ENCODE measurements at places on chromosomes 3 and 15.

- no peak for DNase-seq
These were observed 965 bp downstream of the FLNB start for GRCh38 chr3:58009026-58009748.

DNA sequence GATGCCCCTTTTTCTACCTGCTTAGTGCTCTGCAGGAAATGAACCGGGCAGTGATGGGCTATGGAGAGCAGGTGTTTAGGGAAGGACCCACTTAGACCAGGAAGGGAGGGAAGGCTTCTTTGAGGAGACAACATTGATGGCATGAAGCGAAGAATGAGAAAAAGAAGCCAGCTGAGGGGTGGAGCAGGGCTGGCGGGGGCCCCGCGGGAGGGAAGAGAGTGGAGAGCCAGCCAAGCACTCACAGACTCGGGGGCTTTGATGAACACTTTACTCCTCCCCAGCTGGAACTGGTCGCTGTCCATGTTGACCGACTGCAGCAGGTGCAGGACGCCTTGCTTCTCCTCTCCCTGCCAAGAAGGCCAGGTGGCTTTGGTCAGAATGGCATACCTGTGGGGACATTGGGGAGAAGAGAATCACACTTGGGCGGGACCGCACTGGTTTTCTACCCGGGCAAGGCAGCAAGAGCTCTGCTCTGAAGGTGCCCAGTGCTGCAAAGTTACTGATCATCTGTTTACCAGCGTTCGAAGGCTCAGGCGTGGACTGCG, 28.4 kb upstream of the LDHAL6B start:
- DNase-seq, result no peak

DNA sequence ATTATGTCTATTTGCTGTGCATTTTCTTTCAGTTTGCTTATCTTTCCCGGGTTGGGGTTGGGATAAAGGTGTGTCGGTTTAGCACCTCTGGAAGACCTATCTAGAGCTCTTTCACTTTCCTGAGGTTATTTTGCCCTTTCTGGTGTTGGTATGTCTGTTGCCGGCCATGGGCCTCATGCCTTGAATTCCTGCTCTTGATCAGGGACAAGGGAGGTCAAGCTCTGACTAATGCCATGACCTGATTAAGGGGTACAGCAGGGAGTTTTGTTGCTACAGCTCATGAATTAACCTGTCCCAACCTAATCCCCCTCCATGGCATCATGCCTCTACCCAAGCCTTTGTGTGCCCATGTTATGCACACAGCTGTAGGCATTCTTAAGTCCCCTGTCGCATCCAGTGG, 70.5 kb upstream of the GOLGA6B start:
- DNase-seq, result no peak

DNA sequence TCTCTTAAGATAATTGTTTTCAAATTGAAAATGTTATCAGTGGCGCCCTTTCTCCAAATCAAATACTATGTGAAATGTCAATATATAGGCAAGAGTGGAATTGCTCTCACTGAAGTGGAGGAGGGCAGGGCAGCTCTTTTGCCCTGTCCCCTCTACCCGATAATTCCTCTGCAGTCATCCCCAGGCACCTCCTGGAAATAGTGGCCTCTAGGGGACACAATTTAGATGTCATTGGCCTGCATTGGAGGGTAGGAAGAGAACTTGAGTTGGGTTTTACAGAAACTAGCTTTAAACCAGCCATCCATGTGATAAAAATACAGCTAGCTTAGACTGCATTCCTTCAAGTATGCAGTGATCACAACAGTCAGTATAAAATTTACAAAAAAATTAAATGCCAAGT, 288.9 kb downstream of the EDEM1 start:
- no peak for DNase-seq

GRCh38 chr3:168249205-168249549, 153.5 kb upstream of the GOLIM4 start:
- peak; percentile 11 for DNase-seq

GRCh38 chr15:45469441-45469840, 53.1 kb downstream of the SLC30A4 start:
- DNase-seq, result no peak

GRCh38 chr3:16508591-16508995, 4.9 kb downstream of the RFTN1 start:
- DNase-seq, result no peak

- no peak for DNase-seq
These were observed 129.4 kb upstream of the ADPGK start for GRCh38 chr15:72912996-72913395.

GRCh38 chr15:29470794-29471193, 201.2 kb upstream of the NSMCE3 start:
- DNase-seq, result peak; percentile 0

DNA sequence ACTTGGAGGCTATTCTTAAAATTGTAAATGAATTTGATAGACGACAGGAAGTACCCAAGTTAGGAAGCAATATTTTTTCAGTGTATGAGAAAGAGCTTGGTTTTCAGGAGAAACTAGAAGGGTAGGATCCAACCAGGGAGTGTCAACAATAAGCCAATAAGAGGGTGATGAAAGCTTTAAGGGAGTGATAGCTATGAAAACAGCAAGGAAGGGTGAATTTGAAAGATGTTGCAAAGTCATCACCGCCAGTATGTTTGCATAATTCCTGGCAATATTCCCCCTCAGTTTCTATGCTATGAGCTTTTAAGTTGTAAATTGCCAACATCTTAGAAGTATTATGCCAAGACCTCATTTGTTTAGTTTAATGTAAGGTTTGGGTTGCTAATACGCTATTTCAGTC, 11.8 kb upstream of the CSTA start:
- no peak for DNase-seq

DNA sequence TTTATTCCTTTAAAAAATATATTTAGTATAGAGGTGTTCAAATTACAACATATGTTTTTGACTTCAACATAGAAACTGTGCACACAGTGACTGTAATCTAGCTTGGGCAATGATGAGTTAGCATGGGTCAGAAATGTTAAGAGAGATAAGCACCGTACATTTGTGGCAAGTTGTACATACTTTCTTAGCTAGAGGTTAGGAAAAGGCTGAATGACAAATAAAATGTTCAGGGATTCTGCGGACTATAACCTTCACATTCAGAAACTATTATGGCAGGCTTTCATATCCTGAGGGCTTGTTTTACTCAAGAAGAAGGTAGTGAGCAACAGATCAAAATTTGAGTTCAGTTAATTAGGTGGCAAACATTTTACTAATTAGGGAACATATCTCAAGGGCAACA, 379.7 kb upstream of the EPHA6 start:
- DNase-seq, result no peak

- DNase-seq, result no peak
These were observed 127.9 kb downstream of the DTWD1 start for GRCh38 chr15:49748791-49749190.

DNA sequence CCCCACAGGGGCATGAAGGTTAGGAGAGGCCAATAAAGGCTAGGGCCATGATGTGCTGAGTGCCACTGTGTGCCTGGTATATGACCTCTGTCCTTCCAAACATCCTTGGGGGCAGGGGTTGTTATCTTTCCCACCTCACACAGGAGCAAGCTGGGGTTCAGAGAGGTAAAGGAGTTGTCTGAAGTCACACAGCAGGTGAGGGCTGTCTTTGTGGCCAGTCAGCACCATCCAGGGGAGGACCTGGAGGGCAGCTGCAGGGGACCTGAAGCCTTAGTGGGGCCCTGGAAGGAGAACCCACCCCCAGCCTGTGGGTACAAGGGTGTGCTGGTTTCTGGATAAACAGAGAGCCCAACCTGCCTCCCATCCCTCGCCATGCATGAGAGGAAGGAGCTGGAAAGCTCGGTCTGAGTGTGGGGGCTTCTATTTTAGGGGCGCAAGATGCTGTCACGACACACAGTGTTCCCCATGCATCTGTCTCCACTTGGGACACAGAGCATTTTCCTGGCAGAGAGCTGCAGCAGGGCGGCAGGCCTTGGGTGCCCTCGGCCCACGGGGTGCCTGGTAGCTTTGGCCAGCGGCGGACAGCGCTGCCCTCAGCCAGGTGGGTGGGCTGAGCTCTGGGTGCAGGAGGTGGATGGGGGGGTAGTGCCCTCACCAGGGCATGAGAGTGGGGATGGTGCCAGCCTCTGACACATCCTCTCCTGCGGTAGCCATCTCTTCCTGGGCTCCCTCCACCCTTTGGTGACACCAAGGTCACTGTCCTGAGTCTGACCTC, 14.7 kb downstream of the IQSEC1 start:
- DNase-seq, result no peak

GRCh38 chr15:84871428-84871985, 13.0 kb upstream of the SLC28A1 start:
- DNase-seq, result no peak

GRCh38 chr3:33650495-33650894, 67.6 kb downstream of the CLASP2 start:
- no peak for DNase-seq

DNA sequence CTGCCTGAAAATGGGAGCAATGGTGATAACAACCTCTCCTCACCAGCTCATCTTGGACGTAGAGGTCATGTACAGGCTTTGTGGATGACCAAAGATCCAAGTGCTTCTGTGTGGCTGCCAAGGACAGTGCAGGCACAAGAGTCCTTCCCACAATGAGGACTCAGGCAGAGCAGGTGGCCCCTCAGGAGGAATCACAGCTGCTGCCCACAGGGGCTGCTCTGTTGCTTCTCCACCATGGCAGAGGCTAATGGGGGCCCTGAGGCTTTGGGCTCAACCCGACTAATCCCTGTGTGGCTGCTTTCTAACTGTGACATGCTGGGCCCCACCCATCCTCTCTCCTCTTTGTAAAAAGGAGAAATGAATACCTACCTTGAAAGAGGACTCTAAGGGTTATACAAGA, 58.1 kb upstream of the MRPS22 start:
- DNase-seq, result no peak

GRCh38 chr3:168165390-168166269, 69.9 kb upstream of the GOLIM4 start:
- peak; percentile 73 for DNase-seq

DNA sequence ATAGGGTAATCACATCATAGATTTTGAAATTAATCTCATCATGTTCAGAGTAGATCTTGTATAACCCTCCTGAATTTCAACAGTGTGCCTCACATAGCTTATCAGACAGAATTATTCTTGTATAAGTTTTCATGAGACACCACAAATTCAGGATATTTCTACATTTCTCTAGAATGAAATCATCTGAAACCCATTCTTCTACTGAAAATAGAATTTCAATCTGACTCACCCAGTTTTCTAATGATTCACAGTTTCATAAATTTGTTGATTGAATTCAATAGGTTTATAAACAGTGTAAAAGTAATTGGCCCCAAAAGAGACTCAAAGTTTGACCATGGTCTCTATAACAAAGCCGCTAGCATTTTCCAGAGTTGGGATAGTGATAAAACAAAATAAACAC, 1082.6 kb upstream of the EPHA6 start:
- DNase-seq, result no peak

DNA sequence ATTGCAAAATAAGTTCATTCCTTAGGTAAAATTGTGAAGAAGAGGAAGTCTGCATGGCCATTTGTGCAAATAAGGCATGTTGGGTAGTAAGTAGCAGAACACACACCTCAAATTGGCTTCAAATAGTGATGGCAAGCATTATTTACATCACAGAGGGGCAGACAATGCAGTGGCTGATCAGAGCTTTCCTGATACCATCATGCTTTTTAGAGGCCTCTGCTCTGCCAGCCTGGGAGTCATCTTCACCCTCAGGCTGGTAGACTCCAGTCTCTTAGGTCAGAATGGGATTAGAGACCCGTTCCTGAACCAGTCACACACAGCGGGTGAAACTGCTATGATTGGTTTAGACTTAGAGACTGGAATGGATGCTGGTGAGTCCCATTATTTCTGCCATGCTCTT, 396.0 kb upstream of the MCTP2 start:
- DNase-seq, result no peak

- peak; percentile 68 for DNase-seq
These were observed 679 bp downstream of the IQGAP1 start for GRCh38 chr15:90388462-90389380.

DNA sequence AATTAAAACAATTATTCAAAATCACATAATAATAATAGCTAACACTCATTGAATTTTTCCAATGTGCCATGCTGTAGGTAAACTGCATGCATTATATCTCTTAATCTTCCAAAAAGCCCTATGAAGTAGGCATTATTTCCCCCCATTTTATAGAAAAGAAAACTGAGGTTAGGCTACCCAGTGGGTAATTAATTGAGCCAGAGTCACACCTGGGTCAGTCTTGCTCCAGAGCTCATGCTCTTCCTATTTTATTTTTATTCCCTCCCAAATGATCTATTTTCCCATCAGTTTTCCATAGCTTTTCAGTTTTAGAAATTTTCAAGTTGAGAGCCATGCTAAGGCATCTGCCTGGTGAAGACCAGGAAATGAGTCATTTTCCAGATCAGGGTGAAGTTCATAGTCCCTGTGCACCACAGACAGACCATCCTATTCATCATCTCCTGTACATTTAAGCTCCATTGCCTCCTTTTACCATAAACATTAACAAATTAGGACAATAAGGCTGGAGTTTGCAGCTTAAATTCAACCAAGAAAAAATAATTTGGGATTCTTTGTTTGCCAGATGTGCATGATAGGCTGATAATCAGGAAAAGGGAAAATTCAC, 417.3 kb downstream of the OTOL1 start:
- DNase-seq, result no peak
